ENCODE measurements at places on chromosomes 5 and 9.

GRCh38 chr5:162503796-162504195 is 436.2 kb downstream of the GABRG2 start:
- DNase-seq: no peak

- no peak for DNase-seq
These were observed 7.8 kb downstream of the IGFBPL1 start for GRCh38 chr9:38416461-38416860.

DNA sequence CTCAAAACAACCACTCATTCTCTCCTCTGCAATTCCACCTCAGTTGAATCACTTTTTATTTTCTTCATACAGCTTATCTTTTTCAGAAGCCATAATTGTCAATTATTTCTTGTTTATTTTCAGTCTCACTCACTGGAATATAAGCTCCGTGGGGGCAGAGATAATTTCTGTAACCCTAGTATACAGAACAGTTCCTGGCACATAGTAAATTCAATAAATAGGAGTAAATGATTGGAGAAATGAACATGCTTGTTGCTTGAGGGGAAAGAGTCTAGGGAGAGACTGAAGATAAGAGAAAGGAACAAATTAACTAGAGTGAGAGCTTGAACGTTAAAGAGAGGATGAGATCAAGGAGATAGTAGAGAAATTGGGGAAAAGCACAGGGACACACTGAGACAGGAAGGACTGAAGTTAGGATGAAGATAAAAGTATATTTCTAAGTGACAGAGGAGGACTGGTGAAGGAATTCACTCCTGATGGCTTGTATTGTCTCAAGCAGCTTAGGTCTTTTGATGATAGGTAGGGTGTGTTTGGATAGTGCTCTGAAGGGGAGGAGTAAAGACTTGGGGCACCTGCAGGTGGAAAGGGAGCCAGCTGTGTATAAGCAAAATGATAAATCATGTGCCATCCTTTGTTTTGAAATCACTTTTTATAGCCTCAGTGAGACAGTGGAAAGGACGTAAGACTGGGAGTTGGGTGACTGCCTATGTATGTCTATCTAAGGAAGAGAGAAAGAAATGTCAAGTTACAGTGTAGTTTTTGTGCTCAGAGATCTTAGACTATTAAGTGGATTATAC is 2.2 kb downstream of the NAA35 start:
- no peak for DNase-seq

GRCh38 chr9:137530331-137530730 is 19.9 kb downstream of the PNPLA7 start:
- DNase-seq: no peak

DNA sequence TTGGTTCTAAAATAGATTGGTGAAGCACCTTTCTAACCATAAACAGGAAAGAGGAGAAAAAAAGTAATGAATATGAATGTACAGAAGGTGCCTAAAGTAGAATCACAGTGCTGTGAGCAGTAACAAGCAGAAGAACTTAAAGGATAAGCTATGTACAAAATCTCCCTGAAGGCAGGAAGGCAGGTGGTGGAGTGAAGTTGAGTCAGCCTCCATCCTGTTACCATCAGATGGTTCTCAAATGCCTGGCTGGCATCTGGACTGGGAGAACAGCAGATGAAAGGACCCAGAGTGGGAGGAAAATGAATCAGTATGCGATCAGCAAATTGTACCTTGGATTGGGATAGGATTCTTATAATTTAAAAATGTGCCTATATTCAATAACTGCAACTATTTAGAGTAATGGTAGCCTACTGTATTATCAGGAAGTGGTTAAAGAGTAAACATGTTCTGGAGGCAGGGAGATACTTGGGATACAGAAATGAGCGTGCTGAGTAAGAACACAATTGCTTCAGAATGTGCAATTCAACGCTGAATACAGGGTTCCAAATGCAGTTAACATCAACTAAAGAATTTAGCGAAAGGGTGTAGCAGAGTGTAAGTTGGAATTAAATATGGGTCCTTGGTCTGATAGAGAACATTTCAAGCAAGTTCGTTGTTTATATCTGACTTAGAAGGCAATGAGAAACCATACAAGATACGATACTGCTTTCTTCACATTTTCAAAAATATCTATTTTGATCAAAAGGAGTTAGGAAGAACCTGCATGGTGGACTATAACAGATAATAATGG is 21.1 kb upstream of the FER start:
- no peak for DNase-seq

DNA sequence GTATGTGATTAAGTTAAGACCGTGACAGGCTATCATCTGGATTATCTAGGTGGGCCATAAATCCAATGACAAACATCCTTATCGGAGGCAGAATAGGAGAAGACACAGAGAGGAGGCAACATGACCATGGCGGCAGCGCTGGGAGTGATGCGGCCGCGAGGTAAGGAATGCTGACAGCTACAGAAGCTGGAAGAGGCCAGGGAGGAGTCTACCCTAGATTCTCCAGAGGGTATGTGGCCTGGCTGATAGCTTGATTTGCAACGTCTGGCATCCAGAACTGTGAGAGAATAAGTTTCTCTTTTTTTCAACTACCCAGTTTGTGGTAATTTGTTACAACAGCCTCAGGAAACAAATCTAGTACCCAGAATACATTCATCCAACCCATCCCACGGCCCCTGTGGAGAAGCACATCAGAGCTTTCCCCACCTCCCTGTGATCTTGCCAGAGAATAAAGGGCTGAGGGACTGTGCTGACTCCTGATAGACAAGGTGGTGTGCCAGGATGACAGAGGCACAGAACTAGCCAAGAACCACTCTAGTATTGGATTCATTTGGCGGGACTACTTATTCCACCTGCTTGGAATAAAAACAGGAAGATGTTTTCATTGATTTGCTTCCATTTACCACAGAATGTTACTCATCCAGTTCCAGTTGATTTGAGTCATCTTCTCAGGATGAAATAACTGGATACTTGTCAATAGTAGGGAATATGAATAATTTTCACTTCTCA is 187.4 kb downstream of the MAN2A1 start:
- no peak for DNase-seq

- no peak for DNase-seq
These were observed 44.1 kb downstream of the MARCHF11 start for GRCh38 chr5:16135506-16135905.

GRCh38 chr5:74476819-74477453 is 163.6 kb downstream of the ENC1 start:
- no peak for DNase-seq

All from CD4-positive, alpha-beta T cell treated with Interleukin-17A for 4 hours (primary cell).